ENCODE measurements at places on chromosomes 4 and X.
A peak's percentile ranks its signal among the peaks of the same experiment; 100 is the strongest.

GRCh38 chr4:152459326-152459725 lies 76.6 kb downstream of the FBXW7 start:
- DNase-seq, result no peak

- peak; percentile 12 for DNase-seq
These were observed 56.1 kb downstream of the FAM193A start for GRCh38 chr4:2592572-2592971.

DNA sequence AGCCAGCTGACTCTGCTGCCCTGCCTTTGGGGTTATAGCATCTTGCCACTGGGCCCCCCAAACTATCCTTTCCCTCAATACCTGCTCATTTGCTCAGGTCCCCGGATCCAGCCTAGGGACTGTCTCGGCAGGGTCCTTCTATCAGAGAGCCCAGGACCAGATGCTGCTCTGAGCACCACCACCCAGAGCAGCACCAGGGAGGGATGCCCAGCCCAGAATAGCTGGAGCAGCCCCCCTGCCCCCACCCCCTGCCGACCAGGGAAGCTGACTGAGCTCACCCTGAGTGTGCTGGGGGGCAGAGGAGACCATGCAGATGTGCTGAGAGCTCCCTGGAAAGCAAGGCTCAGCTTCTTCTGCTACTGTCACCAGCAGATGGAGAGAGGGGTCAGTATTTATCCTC lies 103.6 kb upstream of the IGSF1 start:
- no peak for DNase-seq

GRCh38 chr4:86117705-86118302 lies 242.0 kb downstream of the MAPK10 start:
- no peak for DNase-seq

- no peak for DNase-seq
These were observed 19.3 kb downstream of the DMP1 start for GRCh38 chr4:87669373-87669772.

GRCh38 chr4:113170805-113171468 lies 121.5 kb downstream of the ANK2 start:
- DNase-seq, result no peak

DNA sequence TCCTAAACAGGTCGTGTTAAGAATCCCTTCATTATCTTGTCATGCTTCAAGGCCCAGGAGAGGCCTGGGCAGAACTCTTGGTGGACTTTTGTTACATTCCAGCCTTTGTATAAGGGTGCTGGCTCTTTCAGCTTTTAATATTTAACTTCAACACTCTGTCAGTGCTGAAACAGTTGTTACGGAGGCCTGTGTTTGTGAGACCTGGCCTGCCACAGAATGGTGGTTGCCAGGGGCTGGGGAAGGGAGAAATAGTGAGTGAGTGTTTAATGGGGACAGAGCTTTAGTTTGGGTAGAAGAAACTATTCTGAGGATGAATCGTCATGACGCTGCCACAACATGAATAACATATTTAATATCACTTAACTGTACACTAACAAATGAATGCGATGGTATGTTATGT lies 1027.6 kb upstream of the PRKX start:
- no peak for DNase-seq

- no peak for DNase-seq
These were observed 1963.1 kb upstream of the TENM3 start for GRCh38 chr4:180280076-180280475.

- no peak for DNase-seq
These were observed 329.4 kb upstream of the PPARGC1A start for GRCh38 chr4:24219209-24219608.

GRCh38 chr4:7924163-7924562 lies 15.5 kb downstream of the AFAP1 start:
- no peak for DNase-seq

GRCh38 chr4:71494539-71494938 lies 155.7 kb downstream of the SLC4A4 start:
- no peak for DNase-seq

DNA sequence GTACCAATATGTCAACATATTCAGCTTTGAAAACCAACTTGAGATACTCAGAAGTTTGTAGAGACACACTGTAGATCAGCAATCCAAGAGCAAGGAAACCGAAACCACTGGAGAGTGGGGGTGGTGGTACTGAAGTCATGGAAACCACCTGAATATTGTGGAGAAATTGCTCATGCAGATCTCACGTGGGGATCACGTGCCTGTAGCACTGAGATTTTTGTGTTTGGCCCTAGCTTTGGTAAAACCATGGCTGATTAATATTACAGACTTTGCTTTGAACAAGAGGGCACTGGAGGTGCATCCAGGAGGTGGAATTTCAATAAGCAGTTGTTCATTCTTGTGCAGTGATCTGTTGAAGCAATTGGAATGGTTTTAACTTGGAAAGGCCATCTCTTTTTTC lies 47.2 kb downstream of the GBA3 start:
- no peak for DNase-seq

GRCh38 chr4:133865612-133866327 lies 335.8 kb downstream of the PABPC4L start:
- DNase-seq, result no peak

GRCh38 chr4:135256111-135256510 lies 1054.5 kb upstream of the PABPC4L start:
- no peak for DNase-seq

DNA sequence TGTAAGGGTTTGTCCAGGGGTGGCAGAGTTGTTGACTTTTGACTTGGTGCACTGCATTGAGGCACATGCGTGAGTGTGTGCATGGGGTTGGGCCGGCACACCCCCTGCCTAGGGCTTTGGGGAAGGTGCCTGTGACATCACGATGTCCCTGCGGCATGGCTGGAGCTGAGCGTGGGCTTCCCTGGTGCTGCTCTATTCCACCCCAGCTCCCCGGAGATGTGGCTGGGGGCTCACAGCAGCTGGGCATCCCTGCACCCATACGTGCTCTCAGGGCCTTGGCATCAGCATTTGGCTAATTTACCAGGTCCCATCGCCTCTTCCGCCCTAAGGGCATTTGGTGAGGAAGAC lies 5.7 kb downstream of the PSAPL1 start:
- DNase-seq, result no peak

- DNase-seq, result no peak
These were observed 39.8 kb upstream of the S100G start for GRCh38 chrX:16610121-16610621.

DNA sequence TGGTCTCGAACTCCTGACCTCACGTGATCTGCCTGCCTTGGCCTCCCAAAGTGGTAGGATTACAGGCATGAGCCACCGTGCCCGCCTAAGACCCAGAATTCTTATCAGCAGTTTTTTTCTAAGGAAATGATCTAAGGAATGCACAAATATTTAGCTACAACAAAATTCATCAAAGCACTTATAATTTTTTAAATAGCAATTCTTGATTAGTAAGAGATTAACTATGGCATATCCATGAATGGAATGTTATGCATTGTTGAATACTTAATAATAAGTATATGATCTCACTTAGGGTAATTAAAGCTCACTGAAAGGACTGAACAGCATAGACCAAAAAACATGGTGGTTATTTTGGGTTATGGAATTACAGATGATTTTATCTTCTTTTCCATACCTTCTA lies 18.4 kb downstream of the CENPU start:
- no peak for DNase-seq

DNA sequence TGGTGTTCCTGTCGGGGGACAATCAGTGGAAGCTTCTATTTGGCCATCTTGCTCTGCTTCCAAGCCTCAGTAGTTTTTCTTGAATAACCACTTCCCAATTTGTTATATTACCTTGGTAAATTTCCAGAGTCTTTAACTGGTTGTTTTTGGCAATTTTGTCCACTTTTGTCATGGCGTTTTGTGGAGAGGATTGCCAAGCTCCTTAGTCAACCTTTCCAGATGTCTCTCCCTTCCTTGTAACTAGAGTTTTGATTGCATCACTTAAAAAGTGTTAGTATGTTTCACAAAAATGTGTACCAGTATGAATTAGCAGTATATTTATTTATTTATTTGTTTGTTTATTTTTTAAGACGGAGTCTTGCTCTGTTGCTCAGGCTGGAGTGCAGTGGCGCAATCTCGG lies 15.8 kb upstream of the UXT start:
- no peak for DNase-seq

- no peak for DNase-seq
These were observed 24.2 kb downstream of the GPC4 start for GRCh38 chrX:133391111-133391510.

Data from activated naive CD4-positive, alpha-beta T cell treated with anti-CD3 and anti-CD28 coated beads for 36 hours (primary cell).